ENCODE measurements at places on chromosomes 12 and 14. TPM values are rescaled to one million over a fixed set of nuclear protein-coding genes. Genes with fewer than 3 reads are reported as not detected.

Gene DNAL1
- 4.6 TPM for total RNA-seq

Gene MIP
- total RNA-seq: not detected

Gene PZP
- not detected for total RNA-seq

Gene MYO1H
- total RNA-seq: not detected

Gene SPX
- total RNA-seq: 0.07 TPM

DNA sequence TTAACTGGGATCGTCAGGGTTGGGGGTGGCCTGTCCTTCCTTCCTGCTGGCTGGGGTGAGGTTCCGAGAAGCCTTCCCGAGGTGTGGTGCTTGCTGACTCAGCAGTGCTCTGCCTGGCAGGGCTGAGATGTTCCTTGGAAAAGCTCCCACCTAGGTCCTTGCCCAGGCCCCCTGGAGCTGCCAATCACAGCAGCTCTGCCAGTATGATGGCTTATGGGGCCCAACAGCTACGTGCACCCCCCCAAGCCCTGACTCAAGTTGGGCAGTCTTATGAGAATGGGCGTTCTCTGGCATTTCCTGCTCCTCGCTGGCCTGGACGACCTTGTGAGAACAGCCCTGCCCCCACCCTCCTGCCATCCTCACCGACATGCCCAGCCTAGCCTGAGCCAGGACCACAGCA is 292.2 kb upstream of the CRY1 start:
- peak; percentile 77 for DNase-seq

DNA sequence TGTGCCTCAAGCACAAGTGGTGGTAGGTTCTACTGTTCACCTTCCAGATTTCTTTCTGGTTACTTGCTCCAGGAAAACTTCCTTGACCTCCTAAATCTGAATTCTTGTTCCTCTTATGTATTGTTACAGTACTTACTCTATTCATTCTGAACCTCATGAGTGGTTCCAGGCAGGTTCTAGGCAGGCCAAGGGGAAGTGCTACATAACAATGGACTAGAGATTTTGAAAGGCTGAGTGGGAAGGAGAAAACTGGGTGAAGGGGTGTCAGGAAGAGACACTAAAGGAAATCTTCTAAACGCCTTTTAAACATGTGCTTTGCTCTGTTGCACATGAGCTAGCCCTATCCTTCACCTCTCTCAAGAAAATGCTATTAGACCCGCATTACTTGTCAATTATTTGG is 1.6 kb downstream of the YARS2 start:
- DNase-seq: no peak

DNA sequence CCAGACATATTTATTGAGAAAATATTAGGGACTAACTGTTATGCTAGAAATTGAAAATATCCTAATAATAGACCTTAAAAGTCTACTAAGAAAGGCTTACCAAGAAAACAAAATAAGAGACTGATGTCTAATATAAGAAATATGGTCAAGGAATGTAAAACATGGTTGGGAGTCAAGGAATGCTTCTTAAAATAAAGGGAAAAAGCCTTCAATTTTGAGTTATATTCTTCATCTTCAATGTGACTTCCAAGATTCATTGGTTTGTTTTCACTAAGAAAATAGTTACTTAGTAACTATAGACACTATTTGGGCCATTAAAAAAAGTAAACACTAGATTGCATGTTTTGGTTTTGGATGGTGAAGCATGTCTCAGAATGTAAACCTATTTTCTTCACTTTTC is 88.1 kb upstream of the ETV6 start:
- DNase-seq: no peak

GRCh38 chr14:103684471-103684870 is 30.8 kb downstream of the XRCC3 start:
- DNase-seq: no peak

DNA sequence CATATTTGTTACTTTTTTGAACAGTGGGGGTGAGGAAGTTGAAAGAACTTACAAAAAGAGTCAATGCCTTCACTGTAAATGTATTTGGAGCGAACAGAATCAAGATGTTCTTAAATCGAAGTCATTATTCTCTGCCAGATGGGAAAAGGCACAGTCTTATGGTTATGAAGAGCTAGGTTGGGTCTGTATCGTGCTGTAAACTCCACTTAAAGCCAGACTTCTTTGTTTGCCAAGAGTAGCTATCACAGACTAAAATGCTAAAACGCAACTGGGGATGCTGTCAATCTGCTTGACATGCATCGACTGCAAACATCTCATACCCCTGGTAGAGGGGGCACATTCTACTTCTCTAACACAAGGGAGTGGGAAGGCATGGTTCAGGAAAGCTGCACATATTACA is 160.4 kb downstream of the DACT1 start:
- DNase-seq: no peak

GRCh38 chr12:7877420-7877819 is 4.7 kb upstream of the SLC2A14 start:
- DNase-seq: no peak

DNA sequence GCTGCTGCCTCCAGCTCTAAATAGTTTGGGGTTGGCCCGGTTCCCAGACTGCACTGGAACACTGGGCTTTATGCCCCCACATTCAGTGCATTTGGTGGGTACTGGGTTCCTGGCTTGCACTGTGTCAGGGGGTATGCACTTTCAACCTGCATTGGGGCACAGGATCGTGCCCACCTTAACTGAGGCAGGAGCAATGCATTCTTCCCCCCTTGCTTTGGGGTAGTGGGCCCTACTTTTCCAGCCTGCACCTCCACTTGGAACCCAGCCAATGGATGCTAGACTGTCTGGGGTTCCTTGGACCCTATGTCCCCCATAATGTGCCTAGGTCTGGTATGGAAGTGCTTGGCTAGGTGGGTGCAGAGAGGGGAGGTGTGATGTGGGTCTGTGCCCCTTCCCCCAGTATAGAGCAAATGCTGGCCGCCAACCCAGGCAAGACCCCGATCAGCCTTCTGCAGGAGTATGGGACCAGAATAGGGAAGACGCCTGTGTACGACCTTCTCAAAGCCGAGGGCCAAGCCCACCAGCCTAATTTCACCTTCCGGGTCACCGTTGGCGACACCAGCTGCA is 615 bp downstream of the TARBP2 start:
- DNase-seq: no peak
